Activated CD4-positive, CD25-positive, alpha-beta regulatory T cell (primary cell): ENCODE measurements at places on chromosomes 5 and 9.

DNA sequence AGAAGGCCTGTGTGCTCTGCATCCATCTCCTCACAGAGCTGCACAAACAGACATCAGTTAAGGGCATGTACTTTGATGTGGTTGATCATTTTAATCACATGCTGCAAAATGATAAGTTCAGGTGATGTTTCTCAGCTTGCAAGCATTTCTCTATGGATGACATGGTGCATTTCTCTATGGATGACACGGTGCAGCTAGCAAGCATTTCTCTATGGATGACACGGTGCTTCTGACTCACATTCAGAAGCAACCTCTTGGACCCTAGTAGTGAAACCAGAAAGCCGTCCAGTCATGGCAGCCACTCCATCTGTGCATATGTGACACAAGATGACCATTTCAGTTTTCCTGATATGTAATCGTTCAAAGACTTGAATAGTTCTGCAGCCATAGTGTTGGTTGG, 24.1 kb upstream of the RNF20 start:
- no peak for DNase-seq

DNA sequence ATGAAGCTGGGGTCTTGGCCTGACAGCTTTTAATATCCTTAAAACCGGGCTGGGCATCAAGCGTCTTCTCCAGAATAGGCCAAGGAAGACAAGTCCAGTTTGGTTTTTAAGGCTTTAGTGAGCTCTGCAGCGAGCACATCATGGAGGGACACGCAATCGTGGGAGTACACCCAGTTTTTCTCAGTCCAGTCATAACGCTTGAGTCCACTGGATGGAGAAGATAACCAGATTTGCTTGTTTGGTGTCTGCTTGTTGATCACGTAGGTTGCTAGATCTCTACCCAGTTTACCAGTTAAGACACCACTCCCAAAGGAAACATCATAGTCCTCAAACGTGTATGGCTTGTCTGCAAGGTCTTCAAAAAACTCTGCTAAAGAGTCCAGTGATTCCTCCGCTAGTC, 27.4 kb upstream of the GOLGA1 start:
- DNase-seq = no peak

DNA sequence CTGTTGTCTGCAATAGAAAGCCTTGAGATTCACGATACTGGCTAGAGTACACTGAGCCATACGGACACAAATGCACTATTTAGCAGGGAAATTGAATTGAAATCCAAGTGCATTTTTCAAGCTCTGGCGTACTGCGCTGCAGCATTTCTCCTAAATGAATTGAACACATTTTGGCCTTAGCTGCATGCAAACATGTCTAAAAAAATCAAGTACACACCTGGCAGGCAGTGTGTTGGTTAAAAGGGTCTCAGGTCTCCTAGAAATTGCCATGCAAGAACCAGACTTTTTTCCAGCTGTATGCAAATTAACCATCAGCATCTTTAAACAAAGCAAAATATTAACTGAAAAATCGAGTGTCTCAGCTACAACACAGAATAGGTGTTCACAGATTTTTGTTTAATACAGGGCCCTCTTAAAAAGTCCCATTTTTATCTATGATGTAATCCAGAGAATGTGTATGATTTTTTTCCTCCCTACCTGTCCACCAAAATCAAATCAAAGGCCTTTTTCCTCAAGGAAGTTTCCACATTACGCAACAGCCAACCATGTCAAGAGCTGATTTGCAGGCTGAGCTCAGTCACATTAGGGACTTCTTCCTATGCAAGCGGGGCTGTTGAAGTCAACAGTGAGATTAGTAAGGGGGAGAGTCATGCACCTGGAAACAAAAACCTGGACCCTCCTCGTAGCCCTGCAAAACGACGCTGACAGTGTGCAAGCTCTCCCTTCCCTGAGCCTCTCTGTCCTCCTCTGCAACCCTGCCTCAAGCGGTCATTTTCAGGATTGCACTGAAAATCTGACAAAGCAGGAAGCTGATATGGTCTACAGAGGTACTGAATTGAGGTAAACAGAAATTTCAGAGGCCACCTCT, 14.1 kb upstream of the SFXN1 start:
- peak; percentile 26 for DNase-seq

- no peak for DNase-seq
Measured at GRCh38 chr9:98568909-98569469, 139.7 kb downstream of the GABBR2 start.

DNA sequence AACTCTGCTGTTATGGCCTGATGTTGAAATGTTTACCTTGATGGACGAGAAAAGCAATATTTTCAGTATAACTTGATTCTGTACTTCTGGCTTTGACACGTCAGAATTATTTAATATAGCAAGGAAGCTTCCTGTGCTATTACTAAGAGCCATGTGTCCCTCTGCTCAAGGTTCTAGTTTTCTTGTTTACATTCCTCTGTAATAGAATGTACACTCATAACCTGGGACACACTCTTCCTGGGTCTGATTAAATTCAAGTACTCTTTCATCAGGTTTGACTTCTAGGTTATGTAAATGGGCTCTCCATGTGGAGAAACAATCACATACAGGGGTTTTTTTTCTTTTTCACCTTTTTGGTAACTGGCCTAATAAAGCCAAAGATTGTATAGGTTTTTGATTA, 33.1 kb downstream of the GTF3C4 start:
- no peak for DNase-seq

GRCh38 chr5:54525261-54525660, 7.7 kb downstream of the SNX18 start:
- DNase-seq = no peak

DNA sequence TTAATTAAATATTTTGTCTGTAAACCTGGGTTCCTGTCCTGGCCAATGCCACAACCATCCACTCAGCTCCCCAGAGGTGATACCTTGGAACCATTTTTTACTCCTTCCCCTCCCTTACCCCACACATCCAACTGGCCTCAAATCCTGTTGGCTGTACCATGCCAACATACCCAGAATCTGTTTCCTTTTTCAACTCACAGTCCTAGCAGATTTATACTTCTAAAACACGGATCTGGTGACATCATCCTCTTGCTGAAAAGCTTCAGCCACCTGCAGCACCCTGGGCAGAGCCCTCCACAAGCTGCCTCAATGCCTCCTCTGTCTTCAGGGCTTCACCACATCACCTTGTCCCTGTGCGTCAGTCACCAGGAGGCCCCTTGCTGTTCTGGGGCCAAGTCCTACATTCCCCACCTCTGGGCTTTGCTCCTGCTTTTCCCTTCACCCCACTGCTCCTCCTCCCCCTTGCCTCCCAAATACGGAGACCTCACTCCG, 14.9 kb downstream of the SEMA6A start:
- no peak for DNase-seq

GRCh38 chr5:98969400-98969799, 40.6 kb upstream of the CHD1 start:
- DNase-seq = no peak

- DNase-seq = no peak
Measured at GRCh38 chr5:54792611-54793404, 192.6 kb downstream of the ESM1 start.

- DNase-seq = no peak
Measured at GRCh38 chr5:62132276-62132675, 173.7 kb upstream of the KIF2A start.

GRCh38 chr5:82218374-82219156, 59.6 kb downstream of the RPS23 start:
- DNase-seq = no peak

GRCh38 chr5:155954701-155955445, 372.1 kb upstream of the SGCD start:
- DNase-seq = no peak

DNA sequence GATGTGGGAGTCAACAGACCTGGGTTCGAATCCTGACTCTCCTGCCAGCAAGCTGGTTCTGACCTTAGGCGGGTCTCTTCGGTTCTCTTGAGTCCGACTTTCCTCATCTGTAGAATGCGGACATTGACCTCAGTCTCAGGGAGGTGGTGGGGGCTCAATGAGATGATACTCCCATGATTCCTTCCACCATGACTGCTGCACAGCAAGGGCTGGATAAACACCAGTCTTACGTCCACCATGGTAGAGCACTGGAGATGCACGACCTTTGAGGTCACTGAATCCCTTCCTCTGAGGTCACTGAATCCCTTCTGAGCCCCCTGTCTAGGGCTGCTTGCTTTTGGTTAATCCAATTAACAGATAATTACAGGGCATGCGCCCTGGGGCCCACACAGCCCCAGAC, 12.5 kb upstream of the SMIM23 start:
- no peak for DNase-seq

- DNase-seq = no peak
Measured at GRCh38 chr9:35357116-35357515, 132.8 kb upstream of the RUSC2 start.

- no peak for DNase-seq
Measured at GRCh38 chr9:128159522-128159783, 612 bp upstream of the BBLN start.

DNA sequence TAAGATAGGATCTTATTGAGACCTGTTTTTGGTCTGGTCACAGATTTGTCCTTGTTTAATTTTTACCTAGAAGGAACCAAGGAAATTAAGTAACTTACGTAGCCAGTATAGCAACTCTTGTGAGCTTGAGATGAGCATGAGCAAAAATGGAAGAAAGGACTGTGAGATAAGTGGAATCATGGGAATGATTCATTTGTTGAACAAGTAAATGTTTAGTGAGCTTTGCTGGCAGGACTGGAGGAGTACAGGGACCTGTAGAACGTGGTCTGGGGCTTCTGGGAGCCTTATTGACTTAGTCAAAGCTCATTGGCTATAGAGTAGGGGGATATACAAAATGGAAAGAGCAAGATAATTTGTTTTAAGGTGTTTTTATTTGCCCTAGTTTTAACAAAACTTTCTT, 3.0 kb downstream of the RAD23B start:
- DNase-seq = no peak

DNA sequence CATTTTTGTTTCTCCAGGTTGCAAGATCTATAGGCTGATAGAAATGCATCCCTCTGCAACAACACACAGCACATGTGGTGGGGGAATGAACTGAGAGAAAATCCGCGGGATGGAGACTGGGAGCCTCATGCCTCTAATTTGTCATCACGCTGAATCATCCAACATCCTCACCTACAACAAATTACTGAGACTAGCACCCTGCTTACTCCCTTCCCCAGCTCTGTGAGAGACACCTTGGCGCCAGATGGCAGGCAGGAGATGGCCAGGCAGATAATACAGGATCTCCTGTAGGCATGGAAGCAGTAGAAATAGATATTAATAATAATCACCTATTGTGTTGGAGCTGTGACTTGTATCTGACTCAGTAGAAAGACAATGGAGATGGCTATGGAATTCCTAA, 276.9 kb downstream of the SEMA5A start:
- no peak for DNase-seq

- DNase-seq = no peak
Measured at GRCh38 chr5:91211997-91212713, 171.0 kb downstream of the ARRDC3 start.

DNA sequence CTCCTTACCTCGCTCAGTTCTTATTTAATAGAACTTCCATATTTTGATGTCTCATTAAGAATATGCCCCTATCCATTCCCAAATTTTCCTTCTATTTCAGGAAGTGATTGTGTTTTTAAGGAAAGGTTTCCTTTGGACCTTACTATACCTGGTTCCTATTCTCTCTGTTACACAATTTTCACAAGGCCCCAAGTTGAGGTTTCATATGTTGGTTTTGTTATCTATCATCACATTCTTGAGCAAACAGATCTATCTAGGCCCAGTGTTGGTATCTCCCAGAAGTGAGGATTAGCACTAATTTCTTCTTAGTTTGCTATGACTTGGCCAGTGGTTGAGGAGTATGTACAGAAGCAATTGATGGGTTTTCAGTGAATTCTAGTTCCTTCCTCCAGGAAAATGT, 41.5 kb downstream of the ALG2 start:
- DNase-seq = no peak

DNA sequence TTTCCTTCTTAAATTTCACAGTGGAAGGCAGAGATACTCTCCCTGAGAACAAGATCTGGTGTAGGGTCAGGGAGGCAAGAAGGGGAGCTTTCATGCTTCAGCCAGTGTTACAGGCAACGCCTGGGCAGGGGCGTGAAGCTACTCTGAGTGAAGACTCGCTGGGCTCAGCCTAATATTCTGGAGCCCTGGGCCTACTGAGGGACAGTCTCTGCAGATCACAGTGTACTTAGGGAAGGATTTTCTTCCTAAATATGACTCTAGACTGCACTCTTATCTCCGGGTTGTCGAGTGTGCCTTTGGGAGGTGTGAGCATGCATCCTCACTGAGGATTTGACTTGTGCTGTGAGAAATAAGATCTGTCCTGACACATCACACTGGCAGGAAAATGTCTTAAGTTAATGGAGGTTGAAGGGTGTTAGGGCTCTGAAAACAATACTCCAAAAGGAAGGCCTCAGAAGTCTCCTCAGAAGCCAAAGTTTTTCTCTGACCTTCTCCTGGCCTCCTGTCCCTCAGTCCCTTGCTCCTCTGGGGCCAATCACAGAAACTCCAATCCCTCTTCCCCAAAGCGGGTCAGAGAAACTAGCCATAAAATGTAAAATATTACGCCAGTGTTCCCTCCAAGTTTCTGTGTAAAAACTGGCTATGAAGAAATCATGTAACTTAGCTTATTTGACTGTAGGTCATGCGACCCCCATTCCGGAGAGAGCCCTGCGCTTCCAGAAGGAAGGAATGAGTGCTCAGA, 156.8 kb upstream of the TBC1D2 start:
- DNase-seq = no peak

- no peak for DNase-seq
Measured at GRCh38 chr5:1823381-1824034, 22.3 kb downstream of the NDUFS6 start.

- DNase-seq = no peak
Measured at GRCh38 chr5:145774442-145774841, 60.7 kb downstream of the PRELID2 start.

DNA sequence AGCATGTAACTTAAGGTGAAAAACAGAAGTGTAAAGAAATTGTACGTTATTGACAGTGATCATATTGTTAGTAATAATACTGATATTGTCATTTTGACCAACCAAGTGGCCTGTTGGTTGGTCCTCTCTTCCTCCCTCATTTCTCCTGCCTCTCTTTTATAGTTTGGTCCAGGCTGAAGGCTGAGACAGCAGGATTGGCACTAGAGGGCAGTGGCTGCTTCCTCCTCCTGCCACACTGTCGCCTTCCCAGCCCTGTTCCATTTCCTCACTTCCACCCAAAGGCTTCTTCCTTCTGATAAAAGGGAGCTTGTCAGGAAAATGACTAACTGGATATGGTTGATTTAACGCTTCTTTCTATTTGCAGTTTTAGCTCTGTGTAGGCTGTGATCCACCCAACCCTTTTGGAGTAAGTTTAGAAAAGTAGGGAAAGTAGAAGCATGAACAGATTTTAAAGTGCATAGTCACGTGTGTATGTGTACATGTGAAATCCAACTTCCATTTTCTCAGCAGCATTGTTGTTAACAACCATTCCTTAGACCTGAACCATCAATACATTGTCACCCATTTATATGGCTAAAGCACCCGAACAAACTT, 35.6 kb downstream of the PTCD2 start:
- no peak for DNase-seq

- no peak for DNase-seq
Measured at GRCh38 chr5:41772785-41773442, 97.3 kb downstream of the OXCT1 start.

- no peak for DNase-seq
Measured at GRCh38 chr5:10564838-10565784, 1.2 kb downstream of the ANKRD33B start.

GRCh38 chr5:83370957-83371356, 100.6 kb upstream of the VCAN start:
- no peak for DNase-seq
